Left ventricle myocardium inferior (tissue), 1 donor: ENCODE measurements at places on chromosomes 6 and 20. TPM values are rescaled to one million over a fixed set of nuclear protein-coding genes. Genes with fewer than 3 reads are reported as not detected.

- no peak for DNase-seq
Measured at GRCh38 chr6:39808964-39809363, 16.8 kb downstream of the DAAM2 start.

The ARMH2 gene
- total RNA-seq: not detected

DNA sequence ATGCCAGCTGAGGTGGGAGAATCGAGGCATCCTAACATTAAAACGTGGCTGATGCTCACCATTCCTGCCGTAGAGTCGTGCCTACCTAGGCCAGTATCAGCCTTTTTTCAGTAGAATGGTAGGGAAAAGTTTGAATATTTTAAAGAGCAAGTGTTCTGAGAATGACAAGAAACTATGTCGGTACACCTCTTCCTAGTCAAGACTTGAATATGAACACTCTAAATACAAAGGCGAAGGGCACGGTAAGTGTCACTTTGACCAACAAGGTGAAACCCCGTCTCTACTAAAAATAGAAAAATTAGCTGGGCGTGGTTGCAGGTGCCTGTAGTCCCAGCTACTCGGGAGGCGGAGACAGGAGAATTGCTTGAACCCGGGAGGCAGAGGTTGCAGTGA lies 1.0 kb downstream of the GINM1 start:
- no peak for DNase-seq

GRCh38 chr6:154513601-154514320 lies 3.3 kb upstream of the CNKSR3 start:
- no peak for DNase-seq

The B4GALT5 gene
- total RNA-seq: 31.0 TPM

The IRF4 gene
- total RNA-seq: 0.22 TPM

DNA sequence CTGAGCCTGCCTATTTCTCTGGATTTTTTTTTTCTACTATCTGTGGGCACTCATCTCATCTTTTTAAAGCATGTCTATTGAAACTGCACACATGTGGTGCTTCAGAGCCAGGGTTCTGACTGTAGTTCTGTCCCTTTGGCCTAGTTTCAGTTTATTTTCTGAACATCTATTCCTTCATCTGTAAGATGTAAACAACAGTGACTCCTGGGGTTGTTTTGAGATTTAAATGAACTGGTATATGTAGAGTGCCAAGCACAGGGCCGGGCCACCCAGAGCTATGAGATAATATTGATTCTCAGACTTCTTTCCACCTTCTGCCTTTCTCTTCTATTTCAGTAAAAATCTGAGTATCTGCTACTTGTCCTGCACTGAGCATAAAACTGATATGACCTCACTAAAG lies 185.1 kb downstream of the CARMIL1 start:
- no peak for DNase-seq

DNA sequence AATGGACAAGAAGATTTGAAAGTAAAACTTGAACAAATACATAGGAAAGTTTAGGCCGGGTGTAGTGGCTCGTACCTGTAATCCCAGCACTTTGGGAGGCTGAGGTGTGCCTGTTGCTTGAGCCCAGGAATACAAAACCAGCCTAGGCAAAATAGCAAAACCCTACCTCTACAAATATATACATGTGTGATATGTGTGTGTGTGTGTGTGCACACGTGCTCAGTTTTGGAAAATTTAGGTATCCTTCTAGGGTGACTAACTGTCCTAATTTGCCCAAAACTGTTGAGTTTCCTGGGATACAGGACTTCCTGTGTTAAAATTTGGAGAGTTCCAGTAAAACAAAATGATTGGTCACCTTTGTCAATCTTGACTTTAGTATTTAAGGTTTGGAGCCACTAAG lies 503.2 kb downstream of the PKHD1 start:
- DNase-seq: no peak

The THBS2 gene
- 6.9 TPM for total RNA-seq

DNA sequence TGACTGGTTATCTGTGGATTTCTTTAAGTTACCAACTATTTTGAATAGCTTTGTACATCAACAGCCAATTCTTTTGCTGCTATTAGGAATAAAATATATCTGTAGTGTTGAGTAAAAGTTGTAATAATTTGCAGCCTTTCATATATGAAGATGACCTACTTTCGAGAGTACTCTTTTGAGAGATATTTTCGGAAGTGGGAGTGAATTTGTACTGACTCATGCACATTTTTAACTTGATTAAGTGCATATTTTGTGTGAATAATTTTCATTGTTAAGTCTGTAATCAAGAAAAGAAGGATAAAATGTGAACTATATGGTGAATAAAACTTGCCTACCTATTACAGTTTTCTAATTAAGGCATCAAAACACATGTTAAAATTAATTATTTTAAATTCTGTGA lies 51.9 kb downstream of the L3MBTL3 start:
- DNase-seq: no peak

DNA sequence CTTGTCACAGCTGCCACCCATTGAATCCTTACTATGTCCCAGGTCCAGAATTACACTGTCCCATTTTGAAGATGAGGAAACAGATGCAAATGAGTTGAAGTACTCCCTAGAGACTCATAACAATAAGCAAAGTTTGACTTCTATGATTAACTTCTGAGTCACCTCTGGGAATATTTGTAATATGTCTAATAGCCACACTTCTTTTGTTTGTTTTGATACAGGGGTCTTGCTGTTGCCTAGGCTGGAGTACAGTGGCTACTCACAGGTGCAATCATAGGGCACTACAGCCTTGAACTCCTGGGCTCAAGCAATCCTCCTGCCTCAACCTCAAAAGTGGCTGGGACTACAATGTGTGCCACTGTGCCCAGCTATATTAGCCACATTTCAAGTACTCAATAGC lies 11.4 kb upstream of the SOX12 start:
- DNase-seq: no peak

The FILIP1 gene
- total RNA-seq: 173 TPM
